G401 (cell line): ENCODE measurements at places on chromosomes 13 and 19.

DNA sequence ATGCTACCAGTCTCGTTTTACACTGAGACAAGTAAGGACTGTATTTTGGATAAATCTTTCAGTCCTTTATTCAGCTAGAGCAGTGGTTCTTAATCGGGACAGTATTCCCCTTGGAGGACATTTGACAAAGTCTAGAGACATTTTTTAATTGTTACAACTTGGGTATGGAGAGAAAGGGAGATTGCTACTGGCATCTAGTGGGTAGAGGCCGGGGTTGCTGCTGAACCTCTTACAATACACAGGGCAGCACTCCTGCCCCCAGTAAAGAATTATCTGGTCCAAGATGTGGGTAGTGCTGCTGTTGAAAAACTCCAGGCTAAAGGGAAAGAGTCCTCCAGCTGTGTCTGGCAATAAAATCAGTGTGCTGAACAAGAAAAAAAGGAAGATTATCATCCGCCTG is 334.8 kb downstream of the SLC7A1 start:
- DNase-seq: no peak

DNA sequence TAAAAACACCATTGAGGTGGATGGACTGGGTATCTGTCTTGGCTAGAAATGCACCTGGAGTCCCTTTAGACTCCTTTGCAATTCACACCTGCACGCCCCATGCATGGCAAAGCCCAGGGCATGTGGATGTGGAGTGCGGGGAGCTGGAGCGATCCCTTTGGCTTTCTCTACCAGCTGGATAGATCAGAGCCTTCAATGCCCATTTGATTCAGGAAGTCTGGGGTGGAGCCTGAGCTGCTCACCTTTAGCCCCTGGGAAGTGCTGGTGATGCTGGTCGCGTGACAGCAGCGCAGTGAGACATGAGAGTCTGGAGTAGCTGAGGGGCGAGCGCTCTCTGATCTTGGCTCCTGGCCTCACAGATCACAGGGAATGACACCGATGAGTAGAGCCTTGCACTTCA is 4.8 kb upstream of the ZNF536 start:
- no peak for DNase-seq

GRCh38 chr19:9967326-9967725 is 31.0 kb upstream of the OLFM2 start:
- no peak for DNase-seq

GRCh38 chr13:96238241-96238640 is 148.3 kb downstream of the HS6ST3 start:
- DNase-seq: no peak

- no peak for DNase-seq
These were observed 33.6 kb downstream of the ATP7B start for GRCh38 chr13:51977625-51978024.

- no peak for DNase-seq
These were observed 194.7 kb downstream of the B3GLCT start for GRCh38 chr13:31394506-31394905.
